ENCODE measurements at places on chromosomes 2 and 18.

DNA sequence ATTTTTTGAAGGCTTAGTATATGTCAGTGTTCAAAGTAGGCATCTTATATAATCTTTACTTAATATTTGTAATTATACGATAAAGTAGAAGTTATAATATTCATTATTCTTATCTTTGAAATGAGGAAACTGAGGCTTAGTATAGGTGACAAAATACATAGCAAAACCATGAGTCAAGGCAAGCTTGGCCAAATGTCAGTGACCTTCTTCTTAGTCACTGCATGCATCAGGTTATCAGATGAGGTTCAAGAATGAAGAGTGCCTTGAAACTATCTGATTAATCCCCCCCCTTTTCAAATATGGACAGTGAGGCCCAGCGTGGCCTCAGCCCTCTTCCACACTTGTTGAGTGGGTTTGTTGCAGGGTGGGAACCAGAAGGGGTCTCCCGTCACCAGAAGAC lies 59.3 kb downstream of the PMAIP1 start:
- DNase-seq, result no peak

- DNase-seq, result no peak
Observed at GRCh38 chr2:149389506-149390167, 59.2 kb downstream of the LYPD6 start.

- no peak for DNase-seq
Observed at GRCh38 chr2:170878066-170878465, 51.0 kb upstream of the GORASP2 start.

DNA sequence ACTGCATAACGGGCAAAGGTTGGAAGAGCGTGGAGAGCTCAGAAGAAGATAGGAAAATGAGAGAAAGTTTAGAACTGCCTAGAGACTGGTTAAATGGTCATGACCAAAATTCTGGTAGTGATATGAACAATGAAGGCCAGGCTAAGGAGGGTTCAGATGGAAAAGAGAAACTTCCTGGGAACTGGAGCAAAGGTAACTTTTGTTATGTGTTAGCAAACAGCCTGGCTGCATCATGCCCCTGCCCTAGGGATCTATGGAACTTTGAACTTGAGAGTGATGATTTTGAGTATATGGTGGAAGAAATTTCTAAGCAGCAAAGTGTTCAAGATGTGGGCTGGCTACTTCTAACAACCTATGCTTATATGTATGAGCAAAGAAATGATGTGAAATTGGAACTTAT lies 44.4 kb upstream of the SPATS2L start:
- DNase-seq, result no peak

DNA sequence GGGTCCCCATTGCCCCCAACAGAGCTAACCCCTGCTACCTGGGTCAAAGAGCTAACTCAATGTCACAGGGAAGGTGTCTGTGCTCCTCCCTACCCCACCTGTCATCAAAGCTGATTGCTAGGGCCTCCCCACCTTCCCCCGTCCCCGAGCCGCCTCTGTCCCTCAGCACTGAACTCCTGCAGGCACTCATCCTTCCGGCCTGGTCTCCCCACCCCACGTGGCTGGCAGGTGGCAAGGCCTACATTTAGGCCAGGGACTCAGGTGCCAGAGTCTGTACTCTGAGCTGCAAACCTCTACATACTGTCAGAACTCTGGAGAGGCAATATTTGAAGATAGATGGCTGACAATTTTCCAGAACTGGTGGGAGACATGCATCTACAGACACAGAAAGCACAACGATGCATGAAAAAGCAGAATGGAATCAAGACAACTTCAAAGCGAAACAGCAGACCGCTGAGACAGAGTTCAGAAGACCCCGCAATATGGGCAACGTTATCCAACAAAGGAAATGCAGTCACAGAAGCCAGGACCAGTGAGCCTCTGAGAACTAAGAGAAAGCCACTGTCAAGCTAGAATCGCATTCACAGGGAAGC lies 195.8 kb downstream of the HDAC4 start:
- DNase-seq, result no peak

- DNase-seq, result no peak
Observed at GRCh38 chr2:8030573-8031303, 651.1 kb upstream of the ID2 start.

GRCh38 chr18:75210274-75211001 lies at the start of gene TSHZ1:
Gene TSHZ1 (plus strand): TSS chr18:75210797. CDS start chr18:75211877, 1,080 bp downstream.
- DNase-seq, result peak; percentile 47
